ENCODE measurements at places on chromosomes 7 and 10. TPM values are rescaled to one million over a fixed set of nuclear protein-coding genes. Genes with fewer than 3 reads are reported as not detected.
A peak's percentile ranks its signal among the peaks of the same experiment; 100 is the strongest.

- no peak for DNase-seq
- no peak overlapping the region for H3K4me3 ChIP-seq
- no peaks in the 10 kb centered on the region for H3K27me3 ChIP-seq
These were observed 77.7 kb upstream of the GPR37 start for GRCh38 chr7:124843336-124843735.

DNA sequence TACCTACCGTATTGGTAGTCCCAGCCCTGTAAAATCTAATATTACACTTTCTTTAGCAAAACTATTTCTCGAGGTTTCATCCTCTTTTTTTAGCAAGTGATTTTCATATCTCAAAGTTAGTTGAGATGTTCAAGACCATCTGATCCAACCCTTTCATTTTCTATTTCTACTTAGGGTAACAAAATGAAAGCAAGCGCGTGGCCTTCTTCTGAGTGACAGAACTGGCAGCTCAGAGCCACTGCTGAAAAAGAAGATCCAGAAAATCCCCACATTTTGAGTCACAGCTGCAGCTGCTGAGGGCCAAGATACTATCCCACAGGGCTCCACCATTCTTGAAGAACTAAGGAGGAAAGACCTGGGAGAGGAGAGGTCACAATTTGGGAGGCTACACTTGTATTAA, 24.8 kb upstream of the ZNF800 start:
- H3K27me3 ChIP-seq, result no peaks in the 10 kb centered on the region
- no peak for DNase-seq
- H3K4me1 ChIP-seq, result no peaks in the 10 kb centered on the region
- H3K27ac ChIP-seq, result no peak overlapping the region
- no peaks in the 10 kb centered on the region for H3K36me3 ChIP-seq

Gene CYP3A5
- under 0.01 TPM for total RNA-seq

- no peaks in the 10 kb centered on the region for H3K36me3 ChIP-seq
- H3K4me1 ChIP-seq, result no peaks in the 10 kb centered on the region
- no peaks in the 10 kb centered on the region for H3K27me3 ChIP-seq
- peak; percentile 79 for DNase-seq
These were observed 121.3 kb downstream of the RGS10 start for GRCh38 chr10:119420950-119421875.

Gene CRHR2
- total RNA-seq, result not detected
